ENCODE measurements at places on chromosomes 7 and 10.

DNA sequence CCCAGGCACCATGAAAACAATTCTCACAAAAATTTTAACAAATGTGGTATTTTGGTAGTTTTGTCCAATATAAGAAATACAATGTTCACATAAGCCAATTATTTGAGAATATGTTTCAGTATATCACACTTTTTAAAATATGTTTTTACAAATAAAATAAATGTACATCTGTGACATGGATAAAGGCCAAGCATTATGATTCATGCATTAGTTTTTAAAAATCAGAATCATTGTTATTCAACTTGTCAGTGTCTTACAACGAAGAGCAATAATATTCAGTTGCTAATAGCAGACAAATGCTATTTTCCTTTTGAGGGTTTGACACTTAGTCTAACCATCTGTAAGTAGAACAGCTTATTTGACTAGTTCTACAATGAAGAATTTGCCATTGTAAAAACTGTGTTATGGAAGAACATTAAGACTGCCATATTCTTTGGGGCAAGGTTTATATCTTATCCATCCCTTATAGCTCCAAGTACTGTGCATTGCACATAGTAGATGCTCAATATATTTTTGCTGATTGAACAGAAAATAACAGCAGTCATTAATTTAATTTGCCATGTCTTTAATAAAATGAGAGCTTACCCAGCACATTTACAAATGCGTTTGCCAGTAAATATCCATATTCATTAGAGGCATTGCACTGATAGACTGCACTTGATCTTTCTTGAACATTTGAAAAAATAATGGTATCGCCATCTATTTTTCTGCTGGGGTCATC lies 67.4 kb upstream of the LAMB4 start:
- DNase-seq = no peak

DNA sequence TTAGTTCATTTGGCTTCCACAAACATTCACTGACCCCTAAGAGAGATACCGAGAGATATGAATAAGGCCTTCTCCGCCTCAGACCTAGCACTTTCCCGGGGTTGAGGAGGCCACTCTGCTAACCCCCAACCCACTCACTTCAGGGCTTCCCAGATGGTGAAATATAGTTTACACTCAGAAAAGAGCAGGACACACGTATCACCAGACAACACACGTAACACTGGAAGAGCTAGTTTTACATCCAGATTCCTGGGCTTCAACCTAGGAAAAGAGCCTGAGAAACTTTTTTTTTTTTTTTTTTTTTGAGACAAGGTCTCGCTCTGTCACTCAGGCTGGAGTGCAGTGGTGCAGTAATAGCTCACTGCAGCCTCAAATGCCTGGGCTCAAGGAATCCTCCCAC lies 15.2 kb upstream of the DLG5 start:
- no peak for DNase-seq

DNA sequence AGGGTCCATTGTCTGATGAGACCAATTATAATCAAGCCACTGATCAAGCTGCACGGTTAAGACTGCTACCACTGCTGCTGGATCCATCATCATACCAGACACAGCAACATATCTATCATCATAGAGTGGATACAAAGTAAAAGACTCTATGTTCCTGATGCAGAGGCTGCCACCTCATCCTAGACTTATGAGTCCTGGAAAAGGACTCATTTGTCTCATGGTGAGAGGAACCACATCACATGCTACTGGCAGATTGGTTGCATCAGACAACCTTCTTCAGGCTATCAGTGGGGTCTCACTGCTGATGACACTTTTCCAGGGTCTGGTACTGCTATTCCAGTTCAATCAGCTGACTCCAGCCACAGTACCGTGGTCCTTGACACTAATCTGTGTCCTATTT lies 79.0 kb downstream of the ABI1 start:
- no peak for DNase-seq

- no peak for DNase-seq
These were observed 39.3 kb downstream of the HBP1 start for GRCh38 chr7:107208024-107208521.

GRCh38 chr10:49666685-49667084 lies 12.8 kb upstream of the C10orf53 start:
- DNase-seq = no peak

All from hematopoietic multipotent progenitor cell treated with erythropoietin and hydrocortisone succinate and interleukin-3 and kit ligand, for 8 days (in vitro differentiated cells).